ENCODE measurements at places on chromosomes 7 and 10.

DNA sequence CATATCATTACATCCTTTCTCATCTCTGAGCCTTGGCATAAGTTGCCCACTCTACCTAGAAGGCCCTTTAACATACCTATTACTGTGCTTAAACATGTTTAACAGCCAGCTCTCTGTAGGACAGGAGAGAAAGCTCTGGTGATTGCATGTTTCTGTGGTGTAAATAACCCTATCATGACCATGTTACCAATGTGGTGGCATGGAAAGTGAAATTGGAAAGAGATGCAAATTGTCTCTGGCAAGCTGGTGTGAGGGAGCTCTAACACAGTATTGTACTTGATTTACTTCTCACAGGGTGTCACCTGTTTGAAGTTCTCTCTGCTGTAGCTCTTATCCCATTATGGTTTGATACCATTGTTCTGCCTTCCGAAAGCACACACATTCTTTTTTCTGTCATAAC lies 231.8 kb upstream of the DKK1 start:
- no peak for DNase-seq

GRCh38 chr10:99537086-99537988 lies 4.6 kb downstream of the NKX2-3 start:
- DNase-seq: no peak

GRCh38 chr10:132539894-132540293 lies 2.3 kb downstream of the INPP5A start:
- DNase-seq: no peak

GRCh38 chr7:1240517-1241257 lies 8.0 kb downstream of the UNCX start:
- DNase-seq: no peak

GRCh38 chr7:46368871-46369270 lies 447.8 kb upstream of the IGFBP3 start:
- DNase-seq: no peak

DNA sequence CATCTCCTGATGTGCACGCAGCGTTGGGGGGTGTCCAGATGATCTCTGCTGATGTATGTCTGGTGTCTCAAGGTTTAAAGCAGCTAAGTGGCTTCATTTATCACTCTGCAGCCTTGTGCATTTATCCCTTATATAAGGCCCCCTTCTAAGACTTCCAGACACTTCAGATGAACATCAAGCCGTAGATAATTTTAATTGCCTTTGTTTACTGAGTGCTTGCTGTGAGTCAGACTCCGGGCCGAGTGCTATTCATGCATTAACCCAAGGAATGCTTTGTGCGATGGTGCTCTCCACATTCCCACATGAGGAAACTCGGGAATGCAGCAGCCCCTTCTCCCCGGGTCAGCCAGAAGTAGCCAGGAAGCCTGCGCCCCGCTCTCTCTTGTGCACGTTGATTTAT lies 328.6 kb upstream of the COBL start:
- DNase-seq: no peak

GRCh38 chr10:80506189-80506575 lies 31.5 kb upstream of the SH2D4B start:
- DNase-seq: no peak

DNA sequence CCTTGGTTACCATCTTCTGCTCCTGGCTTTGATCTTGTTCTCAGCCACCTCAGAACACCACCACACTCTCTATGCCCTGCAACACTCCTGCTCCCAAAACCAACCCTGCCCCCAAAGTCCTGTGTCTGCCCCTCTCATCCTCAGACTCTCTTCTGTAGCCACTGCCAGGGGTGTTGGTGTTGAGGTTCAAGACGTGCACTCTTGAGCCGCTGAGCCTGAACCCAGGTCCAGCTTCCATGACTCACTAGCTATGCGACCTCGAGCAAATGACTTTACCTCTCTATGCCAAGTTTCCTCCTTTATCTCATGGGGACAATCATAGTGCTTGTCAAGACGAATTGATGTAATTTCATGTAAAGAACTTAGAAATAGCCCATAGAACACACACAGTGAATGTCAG lies 840 bp upstream of the ATP6V0A4 start:
- no peak for DNase-seq

DNA sequence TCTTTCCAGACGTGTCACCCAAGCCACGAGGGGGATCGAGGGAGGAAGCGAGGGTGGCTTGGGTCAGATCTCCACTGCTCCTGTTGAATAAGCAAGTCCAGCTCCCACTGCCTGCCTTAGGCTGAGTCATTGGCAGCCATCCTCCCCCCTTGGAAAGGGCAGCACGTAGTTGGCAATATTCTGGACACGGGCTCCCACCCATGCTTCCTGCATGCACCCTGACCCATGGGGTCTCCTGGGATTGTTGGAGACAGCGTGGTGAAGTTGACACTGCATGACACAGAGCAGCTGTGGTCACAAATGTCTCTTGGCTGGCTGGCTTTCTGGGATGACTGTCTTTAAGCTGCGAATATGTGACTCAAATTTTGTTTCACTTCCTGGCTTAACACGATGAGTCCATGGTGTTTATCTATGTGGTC lies 11.2 kb downstream of the BTBD16 start:
- no peak for DNase-seq

GRCh38 chr7:158260567-158261361 lies 326.9 kb downstream of the PTPRN2 start:
- no peak for DNase-seq

- DNase-seq: no peak
Observed at GRCh38 chr7:22425361-22425760, 68.4 kb upstream of the RAPGEF5 start.

DNA sequence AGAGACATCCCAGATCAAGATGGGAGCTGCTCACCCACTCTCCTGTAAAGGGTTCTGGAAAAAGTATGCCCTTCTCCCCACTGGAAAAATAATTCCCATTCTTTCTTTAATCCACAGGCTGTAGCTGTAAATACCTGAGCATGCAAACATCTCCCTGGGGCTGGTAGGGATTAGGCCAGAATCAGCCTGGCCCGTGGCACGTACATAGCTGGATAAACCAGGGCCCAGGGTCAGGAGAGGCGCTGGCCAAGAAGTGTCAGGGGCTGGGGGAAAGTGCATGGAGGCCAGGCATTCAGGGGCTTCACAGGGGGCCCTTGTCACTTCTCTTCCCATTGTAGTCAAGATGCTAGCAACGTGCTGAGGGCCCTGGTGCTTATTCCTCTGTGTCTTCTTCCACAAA lies 30.7 kb upstream of the AQP1 start:
- DNase-seq: no peak

- no peak for DNase-seq
Observed at GRCh38 chr10:26881600-26882331, 21.0 kb upstream of the ABI1 start.

- no peak for DNase-seq
Observed at GRCh38 chr7:68805159-68805558, 793.1 kb upstream of the AUTS2 start.

- no peak for DNase-seq
Observed at GRCh38 chr7:17802056-17802455, 138.2 kb downstream of the SNX13 start.

DNA sequence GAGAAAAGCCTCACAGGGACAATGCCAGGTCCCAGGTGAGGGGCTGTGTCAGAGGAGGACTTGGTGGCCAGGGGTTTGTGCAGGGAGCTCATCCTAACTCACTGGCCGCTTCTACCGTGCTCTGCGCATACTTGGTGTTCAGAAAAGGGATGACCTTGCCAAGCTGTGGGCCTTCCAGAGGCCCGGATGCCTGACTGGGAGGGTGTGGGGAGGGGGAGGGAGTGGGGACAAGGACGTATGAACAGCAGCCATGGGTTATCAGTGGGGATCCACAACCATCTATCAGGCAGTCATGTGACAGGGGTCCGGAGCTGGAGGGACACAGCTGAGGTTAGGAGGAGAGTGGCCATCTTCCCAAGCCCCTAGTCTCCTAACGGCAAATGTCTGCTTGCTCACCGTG lies 6.2 kb downstream of the SFXN4 start:
- no peak for DNase-seq

Data from stimulated activated CD4-positive, alpha-beta T cell treated with anti-CD3 and anti-CD28 coated beads, TNF-alpha, amount 100 ng/mL, for 4 hours (primary cell).